Spinal cord (tissue), 10 donors: ENCODE measurements at places on chromosomes 11 and 22. TPM values are rescaled to one million over a fixed set of nuclear protein-coding genes. Genes with fewer than 3 reads are reported as not detected.
A peak's percentile ranks its signal among the peaks of the same experiment; 100 is the strongest.

DNA sequence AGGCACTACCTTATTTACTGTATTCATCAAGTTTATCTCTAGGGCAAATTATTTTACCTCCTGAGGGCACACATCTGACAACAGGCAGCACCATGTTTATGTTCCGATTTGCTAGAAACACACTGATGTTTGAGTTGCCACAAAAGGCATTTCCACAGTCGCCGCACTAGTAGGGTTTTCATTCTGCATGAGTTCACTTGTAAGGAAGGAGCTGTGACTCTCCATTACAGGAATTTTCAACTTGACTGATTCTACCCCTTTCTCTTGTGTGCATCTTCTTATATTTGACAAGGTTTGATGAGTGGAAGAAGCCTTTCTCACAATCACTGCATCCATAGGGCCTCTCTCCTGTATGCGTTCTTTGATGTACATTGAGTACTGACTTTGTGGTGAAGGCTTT, 455.9 kb upstream of the CNTN5 start:
- DNase-seq = no peak

Gene OR51I1
- 0.28 TPM for total RNA-seq

GRCh38 chr11:64558869-64559268, 32.2 kb upstream of the SLC22A12 start:
- no peak for DNase-seq

- DNase-seq = no peak
Observed at GRCh38 chr11:105197071-105197815, 57.7 kb upstream of the CARD18 start.

Gene TREH
- not detected for total RNA-seq

DNA sequence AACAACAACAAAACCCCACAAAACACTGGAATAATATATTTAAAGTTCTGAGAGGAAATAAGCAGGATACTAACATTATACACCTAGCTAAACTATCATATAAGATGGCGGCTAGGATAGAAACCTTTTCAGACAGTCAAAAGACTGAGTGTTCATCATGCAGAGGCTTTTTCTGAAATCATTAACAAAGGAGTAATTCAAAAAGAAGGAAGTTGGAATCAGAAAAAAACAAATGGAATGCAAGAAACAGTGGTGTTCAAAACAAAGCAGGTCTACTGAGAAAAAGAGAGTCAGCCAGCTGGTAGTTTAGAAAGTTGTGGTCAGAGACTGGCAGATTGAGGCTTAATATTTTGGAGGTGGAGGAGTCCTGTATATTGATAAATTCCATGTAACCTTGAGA, 30.1 kb upstream of the ZBTB44 start:
- DNase-seq = no peak

Gene CST6
- not detected for total RNA-seq

Gene SLC7A4
- total RNA-seq = 4.1 TPM

DNA sequence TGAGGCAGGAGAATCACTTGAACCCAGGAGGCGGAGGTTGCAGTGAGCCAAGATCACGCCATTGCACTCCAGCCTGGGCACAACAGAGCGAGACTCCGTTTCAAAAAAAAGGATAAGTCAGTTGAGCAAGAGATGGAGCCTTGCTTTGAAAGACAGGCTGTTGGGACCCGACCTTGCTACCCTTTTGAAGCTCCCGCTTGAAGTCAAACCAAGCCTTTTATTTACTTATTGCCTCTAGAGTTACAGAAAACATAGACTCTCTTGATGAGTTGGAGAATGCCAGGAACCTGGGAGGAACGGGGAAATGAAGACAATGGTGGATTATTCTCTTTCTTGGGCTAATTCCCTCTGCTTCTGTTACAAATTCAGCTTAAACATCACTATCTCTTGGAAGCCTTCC, 4.9 kb downstream of the SYN3 start:
- DNase-seq = no peak

DNA sequence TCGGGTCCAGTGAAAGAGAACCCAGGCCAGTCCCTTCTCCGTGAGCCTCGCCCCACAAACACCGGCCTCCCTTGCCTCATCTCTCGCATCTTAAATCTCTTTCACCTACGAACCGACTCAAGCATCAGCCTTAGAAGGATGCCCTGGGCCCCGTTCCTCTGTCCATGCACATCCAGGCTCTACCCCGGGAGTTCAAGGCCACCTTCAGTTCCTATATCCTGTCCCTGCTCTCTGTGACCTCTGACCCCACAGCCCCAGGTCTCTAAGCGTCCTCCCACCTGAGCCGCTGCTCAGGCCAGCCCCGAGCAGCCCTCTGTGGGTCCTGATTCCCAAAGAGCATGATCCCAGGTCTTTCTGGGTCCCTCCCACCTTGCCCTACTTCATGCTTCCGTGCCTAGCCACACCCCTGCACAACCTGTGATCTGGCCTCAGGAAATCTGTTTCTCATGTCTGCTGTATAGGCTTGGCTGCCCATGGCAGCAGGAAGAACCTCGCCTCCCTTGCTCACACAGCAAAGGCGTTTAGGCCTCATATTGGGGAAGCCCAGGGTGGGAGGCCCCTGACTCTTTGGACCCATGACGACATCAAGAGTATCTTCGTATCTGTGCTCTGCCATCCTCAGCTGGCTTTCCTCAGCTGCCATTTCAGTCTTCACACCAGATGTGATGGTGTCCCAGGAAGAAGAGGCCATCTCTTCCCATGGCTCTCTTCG, 77.5 kb upstream of the SEPTIN5 start:
- no peak for DNase-seq

Gene RIMBP3B
- total RNA-seq = 0.40 TPM

Gene STK33
- 23.2 TPM for total RNA-seq

Gene UCP3
- total RNA-seq = 0.89 TPM

- no peak for DNase-seq
Observed at GRCh38 chr11:110486156-110486555, 56.4 kb downstream of the FDX1 start.

Gene BDNF
- total RNA-seq = 2.7 TPM

DNA sequence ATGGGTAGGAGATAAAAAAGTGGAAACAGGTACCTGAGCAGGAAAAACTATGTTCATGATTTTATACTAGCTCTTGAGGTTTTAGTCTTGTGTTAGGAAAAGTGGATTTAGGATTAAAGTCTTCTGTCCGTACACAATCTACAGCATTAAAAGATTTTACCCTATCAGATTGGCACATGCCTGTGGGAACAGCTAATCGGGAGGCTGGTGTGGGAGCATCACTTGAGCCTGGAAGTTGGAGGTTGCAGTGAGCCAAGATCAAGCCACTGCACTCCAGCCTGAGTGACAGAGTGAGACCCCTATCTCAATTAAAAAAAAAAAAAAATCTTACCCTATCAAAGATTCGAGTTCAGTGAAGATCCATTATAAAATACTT, 12.2 kb upstream of the CRKL start:
- no peak for DNase-seq

DNA sequence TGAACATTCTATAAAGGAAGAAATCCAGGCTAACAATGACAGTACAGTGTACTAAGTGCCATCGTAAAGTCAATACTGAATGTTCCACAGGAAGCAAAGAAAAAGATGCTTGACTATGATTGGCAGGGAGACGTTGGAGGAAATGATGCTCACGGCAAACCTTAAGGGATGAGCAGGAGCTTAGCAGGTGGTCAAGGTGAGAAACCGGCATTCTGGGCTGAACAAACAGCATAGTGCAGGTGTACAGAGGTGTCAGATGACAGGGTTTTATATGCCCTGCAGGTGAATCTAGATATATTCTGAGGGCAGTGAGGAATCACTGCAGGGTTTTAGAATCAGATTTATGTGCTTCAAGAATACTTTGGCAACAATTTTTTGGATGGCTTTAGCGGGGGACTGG, 85.3 kb upstream of the HEPHL1 start:
- DNase-seq = no peak

- peak; percentile 82 for DNase-seq
Observed at GRCh38 chr11:35363854-35364780, 55.2 kb downstream of the SLC1A2 start.

GRCh38 chr22:45602824-45603595, 68.6 kb upstream of the ATXN10 start:
- peak; percentile 65 for DNase-seq

DNA sequence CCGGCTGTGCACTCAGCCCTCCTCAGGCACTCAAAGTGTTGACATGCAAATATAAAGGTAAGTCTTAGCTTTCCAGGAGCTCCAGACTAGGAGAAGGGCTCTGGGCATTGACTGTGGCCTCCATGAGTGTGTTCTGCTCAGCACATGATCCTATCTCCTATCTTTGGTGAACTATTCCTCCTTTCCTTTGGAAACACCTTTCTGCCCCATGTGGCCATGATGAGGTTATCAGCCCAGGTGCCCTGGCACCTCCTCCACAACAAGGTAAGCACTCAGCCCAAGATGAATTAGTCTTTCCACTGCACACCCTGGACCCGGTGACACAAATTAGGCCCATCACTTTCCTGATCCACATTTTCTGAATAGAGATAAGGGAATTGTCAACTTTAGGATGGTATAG, 37.9 kb upstream of the LMO1 start:
- no peak for DNase-seq

DNA sequence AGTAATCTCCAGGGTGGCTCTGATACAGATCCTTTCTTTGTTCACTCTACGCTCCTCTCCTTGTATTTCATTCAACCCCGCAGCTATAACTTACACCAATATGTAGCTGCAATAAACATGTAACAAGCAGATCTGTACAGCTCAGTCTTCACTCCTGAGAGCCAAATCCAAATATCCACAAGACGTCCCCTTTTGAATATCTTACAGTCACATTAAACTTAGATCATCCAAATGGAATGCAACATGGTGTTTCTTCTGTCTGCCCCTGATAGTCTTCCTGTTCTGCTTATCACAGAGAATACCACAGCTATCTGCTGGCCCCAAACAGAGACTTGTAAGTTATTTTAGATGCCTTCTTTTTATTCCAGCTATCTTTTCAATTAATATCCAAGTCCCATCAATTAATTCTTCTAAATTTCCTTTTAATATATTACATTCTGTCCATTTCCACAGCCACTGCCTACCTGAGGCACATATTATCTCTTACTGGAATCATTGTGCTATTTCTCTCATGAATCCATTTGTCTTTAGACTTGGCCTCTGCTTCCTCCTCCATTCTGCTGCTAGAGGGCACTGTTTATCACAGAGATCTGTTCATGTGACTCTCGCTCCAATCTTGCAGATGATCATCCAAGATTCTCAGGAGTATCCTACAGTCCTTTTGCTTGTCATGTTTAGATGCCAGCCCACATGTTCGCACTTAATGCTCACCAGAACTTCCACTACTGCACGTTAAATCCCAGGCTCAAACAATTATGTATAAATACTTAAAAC, 908.6 kb downstream of the NTM start:
- no peak for DNase-seq

GRCh38 chr11:12111549-12112520, 1.4 kb downstream of the MICAL2 start:
- no peak for DNase-seq

Gene OR4A15
- total RNA-seq = not detected

DNA sequence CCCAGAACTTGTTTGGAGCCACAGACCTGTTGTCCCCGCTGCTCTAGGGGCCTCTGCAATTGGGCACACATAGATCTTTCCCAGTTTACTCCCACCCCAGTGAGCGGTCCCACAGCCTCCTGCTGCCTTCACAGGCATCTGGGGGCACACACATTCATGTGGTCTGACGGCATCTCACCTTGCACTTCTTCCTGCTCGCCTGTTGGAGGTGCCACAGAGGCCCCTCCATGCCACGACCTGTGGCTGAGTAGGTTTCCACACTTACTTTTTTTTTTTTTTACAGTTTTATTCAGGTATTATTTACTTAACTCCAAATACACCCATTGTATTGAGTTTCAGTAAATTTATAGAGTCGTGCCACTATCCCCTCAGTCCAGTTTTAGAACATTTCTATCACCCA, 68.9 kb upstream of the SEPTIN5 start:
- no peak for DNase-seq

DNA sequence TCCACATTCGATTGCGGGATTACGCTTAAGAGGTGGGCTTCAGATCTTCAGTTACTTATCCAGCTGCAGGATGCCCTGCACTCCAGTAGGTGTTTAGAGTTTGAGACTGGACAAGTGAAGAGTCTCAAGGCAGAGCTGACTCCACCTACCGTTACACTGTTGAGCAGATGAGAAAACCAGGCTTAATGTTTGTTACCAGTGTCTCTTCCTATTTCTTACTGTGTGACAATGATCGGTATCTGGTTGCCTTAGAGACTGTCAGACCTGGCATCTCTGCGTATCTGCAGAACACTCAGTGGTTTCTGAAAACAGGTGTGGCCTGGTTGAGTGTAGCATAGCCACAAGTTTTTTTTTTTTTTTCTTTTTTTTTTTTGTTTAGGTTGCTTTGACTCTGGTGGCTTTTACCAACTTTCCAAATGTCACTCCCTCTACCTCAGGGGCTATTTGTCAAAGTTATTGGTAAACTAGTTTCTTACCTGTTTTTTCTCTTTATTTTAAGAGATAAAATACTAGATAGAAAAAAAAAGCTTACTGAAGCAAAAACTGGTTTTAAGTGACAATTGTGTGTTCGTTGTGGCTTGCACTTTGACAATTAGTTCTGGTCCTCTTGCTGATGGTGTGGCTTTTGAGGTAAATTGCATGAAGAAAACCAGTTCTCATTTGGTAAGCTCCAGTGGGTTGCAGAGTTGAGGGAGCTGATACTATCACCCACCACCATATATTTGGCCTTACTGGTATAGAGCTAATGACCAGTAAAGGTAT, 284.8 kb downstream of the ETS1 start:
- no peak for DNase-seq

DNA sequence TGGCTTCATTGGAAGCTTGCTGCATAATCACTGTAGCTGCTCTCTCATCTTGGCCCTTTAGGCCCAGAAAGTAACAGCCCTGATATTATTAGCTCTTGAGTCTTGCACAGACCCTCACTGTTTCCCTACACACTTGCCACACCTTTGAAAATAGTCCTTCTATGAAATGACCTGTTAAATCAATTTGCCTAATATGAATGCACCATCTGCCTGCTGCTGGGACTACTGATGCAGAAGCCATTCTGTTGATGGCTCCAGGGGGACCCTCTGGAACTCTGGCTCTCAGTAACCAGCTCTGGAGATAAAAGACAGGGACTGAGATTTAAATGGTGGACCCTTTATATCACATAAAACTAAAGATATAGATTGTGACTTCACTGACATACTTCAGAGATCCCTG, 14.7 kb upstream of the AMPD3 start:
- no peak for DNase-seq

Gene MGAT3
- 30.0 TPM for total RNA-seq

Gene FAT3
- 44.5 TPM for total RNA-seq

DNA sequence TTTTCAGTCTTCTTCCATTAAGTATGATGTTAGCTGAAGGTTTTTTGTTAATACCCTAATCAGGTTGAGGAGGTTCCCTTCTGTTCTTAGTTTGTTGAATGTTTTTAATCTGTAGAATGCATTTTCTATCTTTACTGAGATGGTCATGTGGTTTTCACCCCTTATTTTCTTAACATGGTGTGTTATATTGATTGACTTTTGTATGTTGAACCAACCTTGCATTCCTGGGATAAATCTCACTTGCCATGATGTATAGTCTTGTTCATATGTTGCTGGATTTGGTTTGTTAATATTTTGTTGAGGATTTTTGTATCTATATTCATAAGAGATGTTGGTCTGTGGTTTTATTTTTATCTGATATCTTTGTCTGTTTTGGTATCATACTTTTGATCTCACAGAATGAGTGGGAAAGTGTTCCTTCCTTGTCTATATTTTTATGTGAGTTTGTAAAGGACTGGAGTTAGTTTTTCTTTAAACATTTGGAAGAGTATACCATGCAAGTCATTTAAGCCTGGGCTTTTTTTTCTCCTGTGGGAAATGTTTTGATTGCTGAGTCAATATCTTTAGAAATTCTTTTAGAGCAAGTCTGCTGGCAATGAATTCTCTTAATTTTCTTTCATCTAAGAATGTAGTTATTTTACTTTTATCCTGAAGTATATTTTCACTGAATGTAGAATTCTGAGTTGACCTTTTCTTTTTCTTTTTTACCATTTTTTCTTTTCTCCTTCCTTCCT, 5.5 kb upstream of the P4HA3 start:
- no peak for DNase-seq

Gene OR52N4
- total RNA-seq = 0.20 TPM
